Stimulated activated CD4-positive, alpha-beta T cell treated with anti-CD3 and anti-CD28 coated beads, Interleukin-2, amount 100 ng/mL, for 4 hours (primary cell): ENCODE measurements at places on chromosomes 3 and 15.

DNA sequence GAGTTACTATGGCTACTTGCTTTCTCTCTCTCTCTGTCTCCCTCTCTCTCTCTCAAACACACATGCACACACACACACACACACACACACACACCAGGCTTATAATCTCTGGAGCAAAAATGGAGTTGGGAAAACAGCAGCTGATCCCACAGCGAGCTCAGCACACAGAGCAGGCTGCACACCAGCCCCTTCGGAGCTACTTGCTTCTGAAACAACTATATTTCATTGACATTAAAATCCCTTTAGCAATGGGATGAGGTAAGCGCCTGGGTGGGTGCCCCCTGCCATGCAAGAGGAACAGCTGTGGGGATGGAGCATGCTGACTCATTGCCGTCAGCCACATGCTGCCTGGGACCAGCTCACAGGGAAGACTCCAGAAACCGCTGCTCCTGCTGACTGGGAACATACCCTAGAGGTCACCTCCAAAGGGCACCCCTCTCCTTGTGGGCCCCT is 45.7 kb downstream of the B3GNT5 start:
- no peak for DNase-seq

DNA sequence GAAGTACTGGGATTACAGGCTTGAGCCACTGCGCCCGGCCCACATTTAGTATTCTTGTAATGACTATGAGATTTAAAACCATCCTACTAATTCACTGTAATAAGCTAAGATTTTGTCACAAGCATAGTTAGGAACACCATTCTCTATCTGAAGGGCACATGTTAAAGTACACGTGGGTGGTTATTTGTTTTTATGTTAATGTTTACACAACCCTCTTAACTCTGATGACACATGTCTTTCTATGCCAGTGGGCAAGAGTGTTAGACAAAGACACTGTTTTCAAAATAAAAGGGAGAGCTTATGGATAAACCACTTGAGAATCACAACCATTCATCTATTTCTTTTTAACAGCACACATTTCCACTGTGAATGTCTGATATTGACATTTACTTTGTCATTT is 537.6 kb upstream of the IL12A start:
- DNase-seq: no peak

GRCh38 chr3:158140396-158140795 is 30.5 kb downstream of the RSRC1 start:
- DNase-seq: no peak

DNA sequence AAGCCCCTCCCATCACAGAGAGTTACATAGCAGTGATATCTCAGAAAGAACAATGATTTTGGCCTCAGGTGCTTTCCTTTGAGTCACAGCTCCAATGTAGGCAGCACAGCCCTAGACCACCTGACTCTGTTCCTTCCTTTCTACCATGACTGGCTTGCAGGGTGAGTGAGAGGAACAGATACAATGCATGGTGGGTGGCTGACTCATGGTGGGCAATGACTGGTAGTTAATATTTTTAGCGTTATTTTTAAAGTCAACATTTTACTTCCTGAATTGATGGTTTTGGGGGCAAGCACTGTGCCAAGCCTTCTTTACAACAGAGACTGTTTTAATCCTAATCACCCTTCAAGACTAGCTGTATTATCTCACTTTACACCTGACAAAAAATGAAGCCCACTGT is 32.8 kb upstream of the ST3GAL6 start:
- DNase-seq: no peak

GRCh38 chr15:67002368-67002767 is 63.0 kb upstream of the SMAD3 start:
- no peak for DNase-seq

DNA sequence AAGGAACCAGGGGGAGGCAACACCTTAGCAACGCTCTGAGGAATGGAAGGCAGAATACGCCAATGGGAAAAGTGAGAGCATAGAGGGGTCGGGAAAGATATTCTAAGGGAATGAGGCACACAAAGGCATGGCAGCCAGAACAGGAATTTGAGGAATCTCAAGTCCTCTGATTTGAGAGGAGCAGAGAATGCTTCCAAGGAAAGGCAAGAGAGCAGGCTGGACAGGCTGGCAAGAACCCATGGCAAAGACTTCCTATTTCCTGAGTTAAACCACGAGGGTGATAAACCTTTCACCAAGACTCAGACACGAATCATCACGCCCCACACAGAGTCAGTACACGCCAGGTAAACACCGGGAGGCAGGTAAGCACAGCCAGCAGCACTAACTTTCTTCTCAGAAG is 109.8 kb downstream of the IGF2BP2 start:
- DNase-seq: no peak

GRCh38 chr15:91468871-91469580 is 369.0 kb downstream of the SV2B start:
- no peak for DNase-seq

DNA sequence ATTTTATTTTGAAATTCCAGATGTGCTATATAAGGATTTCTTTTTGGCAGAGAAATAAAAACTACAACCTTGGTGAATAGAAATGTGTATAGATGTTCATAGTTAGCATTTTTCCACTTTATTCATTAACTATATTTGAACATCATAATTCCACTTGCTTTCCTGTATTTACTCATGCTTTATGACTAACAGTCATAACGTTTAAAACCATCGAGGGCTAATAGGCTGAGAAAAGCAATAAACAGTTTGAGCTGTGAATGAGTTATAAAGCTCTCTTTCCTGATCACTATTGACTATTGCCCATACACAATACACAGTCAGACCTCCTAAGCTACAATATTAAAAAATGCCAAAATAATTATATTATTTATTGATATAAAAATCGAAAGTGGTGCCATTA is 502.1 kb upstream of the RASGRP1 start:
- DNase-seq: no peak

DNA sequence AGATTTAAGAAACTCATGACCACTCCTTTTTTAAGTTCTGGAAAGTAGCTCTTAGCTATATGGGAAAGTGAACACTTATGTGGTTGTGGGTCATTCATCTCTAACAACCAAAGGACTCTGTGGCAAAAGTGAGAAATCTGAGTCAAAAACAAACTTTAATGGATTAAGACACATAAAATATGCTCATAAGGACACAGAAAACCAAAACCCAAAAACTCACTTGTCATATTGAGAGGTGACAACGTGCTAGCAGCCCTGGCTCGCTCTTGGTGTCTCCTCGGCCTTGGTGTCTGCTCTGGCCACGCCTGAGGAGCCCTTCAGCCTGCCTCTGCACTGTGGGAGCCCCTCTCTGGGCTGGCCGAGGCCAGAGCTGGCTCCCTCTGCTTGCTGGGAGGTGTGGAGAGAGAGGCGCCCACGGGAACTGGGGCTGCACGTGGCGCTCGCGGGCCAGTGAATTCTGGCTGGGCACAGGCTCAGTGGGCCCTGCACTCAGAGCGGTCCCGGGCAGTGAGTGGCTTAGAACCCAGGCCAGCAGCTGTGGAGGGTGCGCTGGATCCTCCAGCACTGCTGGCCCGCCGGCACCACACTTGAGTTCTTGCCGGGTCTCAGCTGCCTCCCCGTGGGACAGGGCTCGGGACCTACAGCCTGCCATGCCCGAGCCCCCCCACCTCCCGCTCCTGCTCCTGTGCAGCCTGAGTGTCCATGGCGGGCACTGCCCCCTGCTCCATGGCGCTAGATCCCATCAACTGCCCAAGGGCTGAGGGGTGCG is 30.3 kb upstream of the SKIL start:
- no peak for DNase-seq

DNA sequence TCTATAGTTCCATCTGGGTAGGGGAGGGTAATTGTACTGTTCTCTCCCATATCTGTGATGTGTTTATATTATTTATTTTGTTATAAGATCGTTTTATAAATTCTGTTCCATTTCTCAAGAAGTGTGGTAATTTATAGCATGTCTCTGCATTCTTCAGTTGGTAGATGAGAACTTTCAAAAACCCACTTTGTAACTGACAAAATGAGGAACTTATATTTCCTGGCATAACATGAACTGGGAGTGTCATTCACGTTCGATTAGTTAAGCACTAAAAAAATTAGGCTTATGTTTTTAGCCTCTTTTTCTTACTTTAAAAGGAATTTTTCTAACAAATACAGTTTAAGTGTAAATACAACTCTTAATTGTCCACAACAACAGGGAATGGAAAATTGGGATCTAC is 230.8 kb downstream of the CGGBP1 start:
- DNase-seq: no peak
